ENCODE measurements at places on chromosomes 13 and 19.

DNA sequence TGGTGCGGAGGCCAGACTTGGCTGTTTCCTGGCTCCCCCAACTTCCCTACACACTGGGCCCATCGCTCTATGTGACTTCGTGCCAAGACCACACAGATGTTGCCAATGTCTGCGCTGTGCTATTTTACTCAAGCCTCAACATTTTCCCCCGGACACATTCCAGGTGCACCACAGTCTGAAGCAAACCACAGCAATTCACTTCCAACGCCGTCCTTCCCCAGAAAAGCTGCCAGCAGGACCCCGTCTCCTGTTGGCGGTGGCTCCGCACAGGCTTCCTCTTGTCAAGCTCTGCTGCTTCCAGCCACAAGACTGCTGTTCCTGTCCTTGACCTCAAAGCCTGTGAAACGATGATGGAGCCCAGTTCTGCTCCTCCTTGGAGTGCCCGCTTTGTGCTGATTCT lies 100.7 kb downstream of the CRYL1 start:
- DNase-seq, result no peak

DNA sequence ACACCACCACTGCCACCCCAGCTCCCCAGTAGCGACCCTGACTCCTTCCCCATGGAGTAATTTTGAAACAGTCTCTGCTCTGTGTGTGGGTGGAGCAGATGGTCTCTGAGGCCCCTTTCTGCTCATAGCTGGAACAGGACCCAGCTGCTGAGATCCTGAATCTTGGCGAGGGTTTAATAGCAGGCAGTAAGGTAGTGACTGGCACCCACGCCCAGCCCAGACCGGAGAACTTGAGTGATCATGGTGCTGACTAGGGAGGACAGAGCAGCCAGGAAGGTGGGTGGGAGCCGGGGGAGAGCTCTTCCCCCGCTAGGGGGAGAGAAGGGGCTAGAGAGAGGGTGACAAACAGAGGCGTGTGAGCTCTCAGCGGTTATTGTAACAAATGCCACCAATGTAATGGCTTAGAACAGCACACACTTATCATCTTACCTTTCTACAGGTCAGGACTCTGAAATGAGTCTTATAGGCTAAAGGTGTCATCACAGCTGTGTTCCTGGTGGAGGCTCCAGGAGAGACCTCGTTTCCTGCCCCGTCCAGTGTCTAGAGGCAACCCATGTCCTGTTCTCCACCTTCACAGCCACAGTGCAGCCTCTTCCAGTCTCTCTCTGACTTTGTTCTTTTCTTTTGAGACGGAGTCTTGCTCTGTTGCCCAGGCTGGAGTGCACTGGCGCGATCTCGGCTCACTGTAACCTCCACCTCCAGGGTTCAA lies 7.2 kb upstream of the ACER1 start:
- no peak for DNase-seq

DNA sequence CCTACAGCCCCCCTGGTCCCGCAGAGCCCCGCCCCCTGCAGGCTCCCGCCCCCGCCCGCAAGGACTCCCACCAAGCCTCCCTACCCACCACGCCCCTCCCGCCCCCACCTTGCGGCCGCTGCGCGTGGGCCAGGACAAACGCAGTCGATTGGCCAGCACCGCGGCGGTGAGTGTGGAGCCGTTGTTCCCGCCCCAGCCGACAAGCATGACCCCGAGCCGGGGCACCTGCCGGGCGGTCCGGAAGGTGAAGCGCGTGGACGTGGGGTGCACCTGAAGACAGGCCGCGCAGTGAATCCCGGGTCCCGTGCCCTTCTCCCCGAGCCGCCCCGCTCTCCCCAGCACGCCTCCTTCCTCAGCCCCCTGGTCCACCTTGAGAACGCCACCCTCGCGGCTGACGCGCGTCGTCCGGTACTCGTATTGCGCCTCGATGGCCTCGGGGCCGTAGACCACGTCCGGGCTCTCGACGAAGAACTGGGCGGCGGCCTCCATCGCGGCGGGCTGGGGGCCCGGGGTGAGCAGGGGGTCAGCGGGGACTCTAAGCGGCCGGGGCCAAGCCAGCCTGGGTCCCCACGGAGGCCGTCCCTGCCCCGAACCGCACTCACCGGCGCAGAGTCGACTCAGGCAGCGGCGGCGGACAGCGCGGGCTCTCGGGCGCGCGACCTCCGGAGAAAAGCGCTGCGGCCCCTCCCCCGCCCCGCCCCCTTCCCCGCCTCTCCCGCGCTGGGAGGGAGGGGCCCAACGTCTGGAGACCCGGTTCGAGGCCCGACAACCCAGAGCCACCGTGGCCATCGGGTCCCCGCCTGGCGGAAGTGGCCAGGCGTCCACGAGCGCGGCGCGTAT lies at the start of gene ISYNA1:
ISYNA1 (minus strand) TSS at position 643 of the 840 bp plus-strand sequence; CDS start at position 489, 154 bp downstream.
- no peak for DNase-seq

GRCh38 chr13:90272356-90272755 lies 1075.1 kb upstream of the MIR17HG start:
- no peak for DNase-seq

Data from NCI-H187 (cell line).